ENCODE measurements at places on chromosomes 2 and 18. TPM values are rescaled to one million over a fixed set of nuclear protein-coding genes. Genes with fewer than 3 reads are reported as not detected.
A peak's percentile ranks its signal among the peaks of the same experiment; 100 is the strongest.

STAT4 gene
- 1.1 TPM for total RNA-seq

KCNJ13 gene
- not detected for total RNA-seq

GAD1 gene
- total RNA-seq: 129 TPM

- DNase-seq: no peak
Observed at GRCh38 chr2:155115846-155116245, 417.4 kb downstream of the KCNJ3 start.

- no peak for DNase-seq
Observed at GRCh38 chr2:173588931-173589369, 234.3 kb downstream of the CDCA7 start.

- no peak for DNase-seq
Observed at GRCh38 chr18:29326214-29326613, 1149.3 kb upstream of the CDH2 start.

GRCh38 chr2:203786549-203787351, 80.3 kb downstream of the CD28 start:
- peak; percentile 9 for DNase-seq

DNA sequence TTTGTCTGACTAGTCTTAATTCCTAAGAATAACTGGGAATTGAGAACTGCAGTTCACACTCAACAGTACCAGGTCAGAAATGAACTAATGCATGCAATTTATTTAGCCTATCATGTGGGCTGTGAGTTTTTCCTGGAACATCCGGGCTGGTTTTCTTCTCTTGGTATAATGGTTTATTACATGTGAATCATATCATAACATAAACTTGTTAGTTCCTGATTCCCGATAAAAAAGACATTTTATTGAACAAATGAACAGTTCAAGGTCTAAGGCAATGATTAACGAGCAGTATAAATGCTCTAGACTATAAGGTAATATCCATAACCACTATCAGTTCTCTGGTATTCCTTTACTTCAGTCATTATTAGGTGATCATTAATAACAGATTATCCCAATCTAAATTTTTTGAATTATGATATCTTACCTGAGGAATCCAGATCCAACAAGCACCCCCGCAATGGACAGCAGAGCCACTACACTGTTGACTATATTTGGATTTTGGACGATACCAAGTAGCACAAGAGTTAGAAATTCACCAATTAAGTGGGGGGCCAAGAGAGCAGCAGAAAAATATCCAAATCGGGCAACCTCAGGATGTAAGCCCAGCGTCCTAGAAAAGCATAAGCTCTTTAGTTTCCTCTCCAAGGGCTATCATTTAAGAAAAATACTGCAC, 19.0 kb downstream of the ABCG5 start:
- no peak for DNase-seq

DNA sequence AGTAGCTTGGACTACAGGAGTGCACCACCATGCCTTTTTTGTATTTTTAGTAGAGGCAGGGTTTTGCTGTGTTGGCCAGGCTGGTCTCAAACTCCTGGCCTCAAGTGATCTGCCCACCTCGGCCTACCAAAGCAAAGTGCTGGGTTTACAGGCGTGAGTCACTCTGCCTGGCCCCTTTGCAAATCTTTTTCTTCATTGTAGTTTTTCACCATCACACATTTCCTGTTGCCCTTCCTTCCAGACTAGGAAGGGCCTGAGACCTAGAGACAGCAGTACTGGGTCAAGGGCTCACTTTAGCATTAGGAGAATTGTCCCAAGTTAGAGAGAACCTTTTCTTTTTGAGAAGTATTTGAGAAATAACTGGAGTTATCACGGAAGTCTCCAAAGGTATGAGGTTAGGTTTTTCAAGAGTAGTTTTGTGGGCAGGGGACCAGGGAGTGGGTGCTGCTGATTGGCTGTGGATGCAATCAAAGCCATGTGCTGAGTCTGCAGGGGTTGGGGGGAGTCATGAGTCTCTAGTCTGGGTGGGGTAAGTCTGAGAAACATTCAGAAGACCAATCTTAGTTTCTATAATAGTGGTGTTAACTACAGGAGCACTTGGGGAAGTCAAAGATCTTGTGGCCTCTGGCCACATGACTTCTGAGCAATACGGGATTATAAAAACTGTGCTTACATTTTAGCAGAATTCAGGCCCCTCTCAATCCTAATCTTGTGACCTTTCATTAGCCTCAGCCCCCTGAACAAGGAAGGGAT, 23.7 kb downstream of the B3GNT2 start:
- DNase-seq: no peak

GRCh38 chr2:128607440-128607839, 288.8 kb upstream of the HS6ST1 start:
- no peak for DNase-seq

- peak; percentile 79 for DNase-seq
Observed at GRCh38 chr2:192194866-192195547, at the start of gene TMEFF2. Gene TMEFF2 (minus strand): TSS chr2:192194933. CDS start chr2:192194524, 409 bp downstream.

GRCh38 chr18:76953583-76954233, 131.4 kb downstream of the ZNF236 start:
- DNase-seq: no peak

DNA sequence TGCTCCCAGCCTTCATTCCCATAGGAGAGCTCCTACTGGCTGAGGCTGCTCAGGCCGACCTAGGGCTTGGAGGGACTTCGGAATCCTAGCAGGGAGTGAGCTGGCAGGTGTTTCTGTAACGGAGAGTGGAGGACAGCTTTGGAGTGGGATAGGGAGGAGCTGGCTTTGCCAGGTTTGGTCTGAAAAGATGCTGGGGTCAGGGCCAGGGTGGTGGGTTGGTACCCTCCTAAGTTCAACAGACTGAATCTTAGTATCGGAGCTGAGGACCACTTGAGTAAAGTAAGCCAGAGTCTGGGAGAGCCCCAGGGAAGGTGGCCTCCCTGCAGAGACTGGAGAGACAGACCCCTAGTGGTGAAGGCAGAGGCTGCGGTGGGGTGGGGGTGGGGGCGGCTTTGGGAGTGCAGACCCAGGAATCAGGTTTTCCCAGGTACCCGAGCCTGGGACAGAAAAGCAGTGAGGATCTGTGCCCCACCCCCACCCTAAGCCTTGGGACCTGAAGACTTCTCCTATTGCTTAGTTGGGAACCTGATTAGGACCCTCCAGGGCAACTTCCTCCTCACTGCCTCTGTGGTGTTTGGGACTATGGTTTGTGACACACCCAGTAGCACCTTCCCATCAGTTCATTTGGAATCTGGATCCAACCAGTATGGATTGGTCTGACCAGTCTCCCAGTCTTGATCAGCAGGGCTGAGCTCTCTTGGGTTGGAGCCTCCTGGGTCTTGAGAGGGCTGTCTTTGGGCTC, 3.0 kb downstream of the CNNM4 start:
- peak; percentile 37 for DNase-seq
